ENCODE measurements at places on chromosomes 3 and 15.

DNA sequence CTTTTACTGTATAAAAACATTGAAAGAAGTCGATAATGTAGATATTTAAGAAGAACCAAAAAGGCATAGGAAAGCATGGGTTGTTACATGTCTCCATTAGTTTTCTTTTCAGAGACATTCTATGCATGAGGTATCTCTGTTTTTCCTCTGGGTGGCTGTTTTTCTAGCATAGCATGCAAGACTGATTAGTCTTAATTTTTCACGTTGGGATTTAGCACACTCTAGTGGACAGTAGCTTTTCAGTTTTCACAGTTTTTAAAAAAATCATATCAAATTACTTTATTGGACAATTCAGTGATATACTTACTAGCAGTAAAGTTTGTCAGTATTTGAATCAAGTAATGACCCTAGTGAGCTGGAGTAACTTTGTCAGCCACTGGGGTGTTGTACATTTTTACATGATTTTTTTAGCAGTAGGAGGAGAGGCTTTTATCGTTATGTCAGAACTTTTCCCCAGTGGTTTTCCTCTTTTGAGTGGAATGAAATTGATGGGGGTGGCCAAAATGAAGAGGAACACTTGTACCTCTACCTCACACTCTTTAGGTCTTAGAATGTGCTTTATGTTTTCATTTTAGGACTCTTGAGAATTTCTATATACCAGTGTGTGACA lies 57.2 kb downstream of the SEC22A start:
- DNase-seq = no peak

DNA sequence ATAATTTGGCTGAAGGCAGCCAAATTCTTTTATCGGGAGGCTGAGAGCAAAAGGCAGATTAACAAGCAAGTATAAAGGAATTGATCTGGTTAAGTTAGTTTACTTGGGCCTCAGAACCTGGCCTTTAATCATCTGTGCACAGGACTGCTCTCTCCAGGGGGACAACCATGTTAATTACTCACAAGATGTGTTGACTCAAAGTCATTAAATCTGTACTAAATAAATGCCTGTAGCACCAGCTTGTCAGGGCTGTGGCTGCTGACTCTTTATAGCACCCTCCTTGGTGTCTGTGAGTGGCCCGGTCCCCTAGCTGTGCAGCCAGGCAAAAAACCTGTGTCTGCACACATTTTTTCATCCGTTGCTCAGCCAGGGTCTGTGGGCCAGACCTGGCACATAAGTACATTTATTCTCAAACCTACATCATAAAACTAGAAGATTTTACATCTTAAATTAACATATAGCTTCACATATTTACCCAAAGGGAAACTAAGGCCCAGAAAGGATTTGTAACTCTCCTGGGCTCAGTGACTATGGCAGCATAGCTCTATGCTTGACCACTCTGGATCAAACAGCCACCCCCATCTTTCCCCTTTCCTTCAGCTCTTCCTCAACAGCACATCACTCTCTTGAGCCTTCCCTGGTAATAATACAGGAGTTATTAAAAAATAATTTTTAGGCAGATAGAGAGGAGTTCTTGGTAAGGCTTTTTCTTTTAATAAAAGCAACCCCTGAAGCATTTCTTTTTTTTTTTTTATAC lies 51.4 kb downstream of the NCEH1 start:
- DNase-seq = no peak

GRCh38 chr3:115961380-115961779 lies 338.1 kb downstream of the GAP43 start:
- DNase-seq = no peak

DNA sequence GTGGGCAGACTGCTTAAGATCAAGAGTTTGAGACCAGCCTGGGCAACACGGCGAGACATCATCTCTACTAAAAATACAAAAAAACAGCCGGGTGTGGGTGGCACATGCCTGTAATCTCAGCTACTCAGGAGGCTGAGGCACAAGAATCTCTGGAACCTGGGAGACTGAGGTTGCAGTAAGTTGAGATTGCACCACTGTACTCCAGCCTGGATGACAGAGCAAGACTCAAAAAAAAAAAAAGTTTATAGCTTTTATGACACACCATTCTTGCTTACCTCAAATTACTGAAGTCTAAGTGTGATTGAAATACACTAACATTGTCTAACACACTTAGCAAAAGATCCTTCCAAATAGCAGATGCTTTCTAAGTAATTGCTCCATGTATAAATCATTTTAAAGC lies 207.6 kb downstream of the STAG1 start:
- DNase-seq = no peak

GRCh38 chr3:106611841-106612240 lies 743.0 kb upstream of the CBLB start:
- no peak for DNase-seq

DNA sequence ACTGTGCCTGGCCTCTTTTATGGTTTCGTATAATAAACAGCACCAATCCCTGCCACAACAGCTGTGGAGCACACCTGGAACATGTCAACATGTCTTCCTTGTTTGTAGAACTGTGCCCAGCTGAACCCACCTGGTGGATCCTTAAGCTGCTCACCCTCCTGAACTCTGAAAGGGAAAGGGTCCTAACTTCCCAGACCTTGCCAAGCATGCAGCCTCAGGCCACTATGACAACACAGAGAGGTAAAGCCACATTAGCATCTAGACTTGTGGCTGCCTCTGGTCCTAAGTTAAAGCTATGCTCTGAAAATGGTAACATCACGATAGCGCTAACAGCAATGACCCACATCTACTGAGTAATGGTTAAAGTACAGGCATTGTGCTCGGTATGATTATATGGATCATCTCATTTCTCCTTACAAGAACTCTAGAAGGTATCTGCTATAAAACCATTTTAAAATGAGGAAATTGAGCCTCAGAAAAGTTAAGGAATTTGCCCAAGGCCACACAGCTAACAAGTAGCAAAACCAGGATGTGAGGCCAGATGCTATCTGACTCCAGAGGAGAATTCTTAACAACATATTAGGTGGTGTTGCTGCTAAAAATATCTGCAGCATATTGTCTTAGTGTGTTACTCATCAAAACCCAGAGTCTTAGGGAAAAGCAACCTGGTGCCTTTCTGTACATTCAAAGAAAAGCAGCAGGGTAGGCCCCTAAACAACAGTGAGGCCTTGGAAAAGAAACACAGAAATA lies 23.1 kb upstream of the HERC1 start:
- DNase-seq = no peak
